CD8-positive, alpha-beta memory T cell (primary cell): ENCODE measurements at places on chromosomes 6 and 20. TPM values are rescaled to one million over a fixed set of nuclear protein-coding genes. Genes with fewer than 3 reads are reported as not detected.

GRCh38 chr6:41964201-41964887 lies 22.7 kb upstream of the CCND3 start:
- no peak for DNase-seq

- DNase-seq = no peak
Measured at GRCh38 chr6:29917857-29918256, 24.5 kb upstream of the HLA-A start.

GRCh38 chr6:143528164-143528811 lies 16.8 kb upstream of the FUCA2 start:
- no peak for DNase-seq

DNA sequence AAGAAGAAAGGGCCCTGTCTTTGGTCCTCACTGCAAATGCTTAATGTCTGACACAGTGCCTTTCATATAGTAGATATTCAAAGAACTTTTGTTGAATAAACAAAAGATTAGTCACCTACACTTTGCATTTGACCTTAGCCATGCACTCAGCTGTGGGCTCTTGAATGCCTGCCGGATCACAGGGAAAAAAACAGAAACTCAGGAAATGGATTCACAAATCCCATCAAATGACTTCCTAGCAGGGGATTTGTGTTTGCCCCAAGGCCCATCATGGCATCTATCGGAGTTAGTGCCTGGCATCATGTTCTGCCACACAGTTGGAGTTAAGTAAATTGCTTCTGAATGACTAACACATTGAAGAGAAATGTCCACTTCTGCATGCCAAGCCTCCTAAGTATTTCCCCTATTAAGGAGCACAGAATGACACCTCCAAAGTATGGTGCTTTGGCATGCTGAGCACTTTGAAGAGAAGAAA lies 72.3 kb upstream of the DST start:
- no peak for DNase-seq

PRDM13 gene
- 0.14 TPM for polyA plus RNA-seq

DNA sequence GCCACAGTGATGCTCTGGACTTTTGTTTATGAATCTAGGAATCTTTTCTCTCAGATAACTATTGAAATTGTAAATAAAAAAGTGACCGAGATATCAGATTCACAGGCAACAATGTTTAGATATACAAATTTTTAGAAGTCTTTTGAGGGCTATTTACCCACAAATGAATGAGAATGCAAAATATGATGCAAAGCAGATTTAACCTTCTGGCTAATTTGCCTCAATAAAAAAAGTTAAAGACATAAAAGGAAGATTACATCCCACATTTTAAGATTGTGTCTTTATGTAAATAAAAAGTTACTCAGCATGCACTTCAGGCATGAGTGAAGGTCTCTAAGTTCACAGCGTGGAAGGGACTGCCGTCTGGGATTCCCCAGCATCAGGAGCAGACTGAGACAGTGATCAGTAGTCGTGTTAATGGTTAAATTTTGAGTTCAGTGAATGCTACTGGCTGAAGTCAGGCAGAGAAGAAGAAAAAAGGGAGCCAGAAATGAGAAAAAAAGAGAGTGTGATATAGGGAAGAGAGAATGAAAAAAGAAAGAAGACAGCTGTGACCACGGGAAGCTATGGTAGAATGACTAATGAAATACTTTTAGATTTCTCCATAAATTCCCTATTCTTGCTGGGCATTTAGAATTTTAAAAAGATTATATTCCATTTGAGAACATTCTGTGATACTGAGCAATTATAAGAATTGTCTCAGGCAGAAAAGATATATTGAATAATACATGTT lies 93.6 kb downstream of the MYB start:
- DNase-seq = no peak

- no peak for DNase-seq
Measured at GRCh38 chr20:62641321-62642050, 817 bp upstream of the SLCO4A1 start.

DNA sequence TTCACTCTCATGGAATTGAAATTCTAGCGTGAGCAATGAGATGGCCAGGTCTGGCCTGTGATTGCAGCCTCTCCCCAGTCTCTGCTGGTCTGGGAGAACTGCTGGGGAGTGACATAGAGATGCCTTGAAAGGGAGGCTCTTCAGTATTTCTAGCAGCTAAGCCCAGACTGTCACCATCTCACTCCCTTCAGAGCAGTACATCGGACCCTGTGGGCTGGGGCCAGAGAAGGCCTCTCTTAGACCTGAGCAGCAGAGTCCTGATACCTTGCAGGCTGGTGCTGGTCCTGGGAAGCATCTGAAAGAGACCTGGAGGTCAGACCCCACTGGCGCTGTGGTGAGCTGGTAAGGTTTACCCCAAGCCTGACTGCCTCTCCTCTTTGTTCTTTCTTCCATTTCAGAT lies 87.4 kb downstream of the TCP11 start:
- no peak for DNase-seq

DNA sequence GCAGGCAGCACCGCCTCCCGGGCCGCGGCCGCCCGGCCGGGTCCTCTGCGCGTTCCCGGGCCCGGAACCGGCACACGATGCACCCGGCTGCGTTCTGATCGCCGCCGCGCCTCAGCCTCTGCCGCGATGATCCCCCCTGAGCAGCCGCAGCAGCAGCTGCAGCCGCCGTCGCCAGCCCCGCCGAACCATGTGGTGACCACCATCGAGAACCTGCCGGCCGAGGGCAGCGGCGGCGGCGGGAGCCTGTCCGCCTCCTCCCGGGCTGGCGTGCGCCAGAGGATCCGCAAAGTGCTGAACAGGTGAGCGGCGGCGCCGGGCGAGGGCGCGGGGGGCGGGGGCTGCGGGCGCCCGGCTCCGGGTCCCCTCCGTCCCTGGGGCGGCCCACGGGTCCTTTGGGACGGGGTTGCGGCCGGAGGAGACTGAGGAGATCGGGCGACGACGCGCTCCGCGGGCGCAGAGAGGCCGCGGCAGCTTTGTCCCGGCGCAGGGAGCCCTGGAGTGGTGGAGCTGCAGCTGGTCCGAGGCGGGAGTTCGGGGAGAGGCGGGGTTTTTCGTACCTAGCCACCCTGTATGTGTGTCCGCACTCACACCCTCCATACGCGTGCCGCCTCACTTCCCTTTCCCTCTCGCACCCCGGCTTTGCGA lies 659 bp downstream of the SLC35F1 start:
- DNase-seq = no peak

TMEM170B gene
- polyA plus RNA-seq = 0.30 TPM

GRCh38 chr6:160952633-160953281 lies 38.8 kb upstream of the MAP3K4 start:
- DNase-seq = no peak

SLC2A10 gene
- polyA plus RNA-seq = 0.05 TPM
